ENCODE measurements at places on chromosomes 6 and 20. TPM values are rescaled to one million over a fixed set of nuclear protein-coding genes. Genes with fewer than 3 reads are reported as not detected.

The ADAM33 gene
- total RNA-seq = 71.3 TPM

The RIPOR3 gene
- total RNA-seq = 1.9 TPM

The PAK1IP1 gene
- total RNA-seq = 8.9 TPM

The TRIM38 gene
- total RNA-seq = 9.9 TPM

The SPATS1 gene
- total RNA-seq = not detected

The GRM1 gene
- 1.9 TPM for total RNA-seq

DNA sequence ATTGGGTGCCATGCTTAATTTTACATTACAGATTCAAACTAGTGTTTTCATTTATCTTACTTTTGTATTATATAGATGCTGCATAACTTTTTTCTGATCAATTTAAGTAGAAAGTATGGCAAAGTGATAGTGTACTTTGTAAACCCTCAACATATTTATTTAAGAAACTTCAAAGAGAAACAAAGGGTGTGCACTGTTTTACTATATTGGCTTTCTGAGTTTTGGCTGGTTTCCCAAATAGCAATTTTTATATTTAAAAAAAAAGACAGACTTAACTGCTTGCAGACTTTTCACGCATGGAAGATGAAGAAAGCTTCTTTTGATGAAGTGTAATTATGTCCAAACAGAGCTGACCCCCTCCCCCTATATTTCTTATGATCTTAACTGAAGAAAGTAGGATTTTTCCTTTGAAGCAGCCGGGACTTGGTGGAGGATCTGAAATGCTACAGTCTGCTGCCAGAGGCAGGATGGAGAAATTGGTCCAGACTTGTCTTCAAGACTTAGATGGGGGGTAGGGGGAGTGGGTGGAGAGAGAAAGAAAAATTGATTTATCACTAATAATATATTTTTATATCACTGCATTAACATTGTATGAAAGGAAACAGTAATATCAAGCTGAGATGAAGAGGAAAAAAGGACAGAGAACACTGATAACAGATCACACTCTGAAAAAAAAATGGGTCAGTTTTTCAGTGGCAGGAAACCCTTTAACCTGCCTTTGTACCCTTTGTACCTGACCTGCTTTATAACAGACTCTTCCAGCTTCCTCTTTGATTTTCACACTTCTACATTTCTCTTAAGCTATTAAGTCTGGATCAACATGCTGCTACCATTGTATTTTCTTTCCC is 56.0 kb upstream of the SUPT3H start:
- DNase-seq = no peak

DNA sequence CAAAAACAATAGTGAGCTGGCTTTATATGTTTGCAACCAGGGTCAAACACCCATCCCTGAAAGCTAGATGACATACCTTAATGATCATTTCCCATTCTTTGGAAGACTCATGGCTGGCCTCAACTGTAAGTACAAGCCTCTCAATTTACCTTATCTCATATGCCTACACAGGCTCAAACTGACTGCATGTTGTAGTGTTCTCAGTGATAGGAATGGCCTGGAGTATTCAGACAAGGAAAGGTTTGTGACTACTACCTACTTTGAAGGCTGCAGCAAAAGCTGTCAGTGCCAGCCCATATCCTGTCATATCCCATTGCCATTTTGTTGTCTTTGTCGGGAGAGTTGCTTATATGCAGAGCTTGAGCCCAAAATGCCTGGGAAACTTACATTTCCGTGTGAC is 205.2 kb upstream of the MOCS1 start:
- DNase-seq = no peak

GRCh38 chr20:59305908-59306655 is 5.7 kb downstream of the EDN3 start:
- DNase-seq = peak; percentile 50

DNA sequence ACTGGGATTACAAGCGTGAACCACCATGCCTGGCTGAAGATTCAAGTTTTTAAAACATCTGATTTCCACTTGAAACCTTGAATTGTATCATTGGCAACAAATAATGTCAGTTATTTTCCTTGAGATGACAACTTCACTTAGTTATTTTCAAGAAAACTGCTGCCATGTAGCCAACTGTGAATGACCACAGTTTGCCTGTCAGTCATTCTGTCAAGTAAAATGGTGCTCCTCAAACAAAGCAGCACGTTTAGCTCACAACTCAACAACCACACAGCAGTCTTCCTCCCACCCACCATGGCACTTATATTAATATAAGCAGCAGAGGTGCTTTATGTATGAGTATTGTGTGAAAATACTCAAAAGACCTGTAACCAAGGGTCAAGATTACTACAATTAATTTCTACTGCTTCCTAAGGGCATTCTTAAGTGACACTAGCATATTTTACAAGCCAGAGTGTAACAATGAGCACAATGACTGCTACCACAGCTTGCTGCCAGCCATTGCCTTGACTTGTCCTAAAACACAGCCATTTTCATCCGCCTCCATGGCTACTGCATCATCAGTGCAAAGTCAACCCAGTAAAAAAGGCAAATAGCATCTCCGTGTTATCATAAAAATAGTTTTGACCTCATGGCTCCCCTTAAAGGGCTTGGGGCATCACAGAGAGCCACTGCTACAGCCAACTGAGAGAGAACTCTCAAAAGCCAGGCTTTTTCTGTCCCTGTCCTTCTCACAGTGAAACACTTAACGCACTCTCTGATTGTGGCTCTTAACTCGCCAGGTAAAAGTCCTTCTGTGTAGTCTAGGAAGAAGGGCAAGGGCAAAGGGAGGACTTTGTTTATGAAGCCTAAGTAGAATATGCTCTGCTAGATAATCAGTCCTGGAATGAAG is 96.4 kb upstream of the TAB2 start:
- no peak for DNase-seq

GRCh38 chr20:38747495-38748096 is 664 bp upstream of the ACTR5 start:
- no peak for DNase-seq

GRCh38 chr6:164533045-164533362 is 776.4 kb downstream of the C6orf118 start:
- DNase-seq = peak; percentile 5

- peak; percentile 61 for DNase-seq
Observed at GRCh38 chr6:153023977-153024708, 21.6 kb upstream of the MTRF1L start.

GRCh38 chr6:144219056-144219685 is 66.0 kb upstream of the UTRN start:
- peak; percentile 61 for DNase-seq

- DNase-seq = no peak
Observed at GRCh38 chr6:87718662-87719433, 16.8 kb upstream of the AKIRIN2 start.

GRCh38 chr6:35248300-35248699 is 11.2 kb upstream of the ZNF76 start:
- no peak for DNase-seq

- DNase-seq = no peak
Observed at GRCh38 chr6:8013763-8014162, 50.4 kb downstream of the BLOC1S5 start.

- DNase-seq = no peak
Observed at GRCh38 chr6:90917376-90917775, 330.5 kb upstream of the MAP3K7 start.

DNA sequence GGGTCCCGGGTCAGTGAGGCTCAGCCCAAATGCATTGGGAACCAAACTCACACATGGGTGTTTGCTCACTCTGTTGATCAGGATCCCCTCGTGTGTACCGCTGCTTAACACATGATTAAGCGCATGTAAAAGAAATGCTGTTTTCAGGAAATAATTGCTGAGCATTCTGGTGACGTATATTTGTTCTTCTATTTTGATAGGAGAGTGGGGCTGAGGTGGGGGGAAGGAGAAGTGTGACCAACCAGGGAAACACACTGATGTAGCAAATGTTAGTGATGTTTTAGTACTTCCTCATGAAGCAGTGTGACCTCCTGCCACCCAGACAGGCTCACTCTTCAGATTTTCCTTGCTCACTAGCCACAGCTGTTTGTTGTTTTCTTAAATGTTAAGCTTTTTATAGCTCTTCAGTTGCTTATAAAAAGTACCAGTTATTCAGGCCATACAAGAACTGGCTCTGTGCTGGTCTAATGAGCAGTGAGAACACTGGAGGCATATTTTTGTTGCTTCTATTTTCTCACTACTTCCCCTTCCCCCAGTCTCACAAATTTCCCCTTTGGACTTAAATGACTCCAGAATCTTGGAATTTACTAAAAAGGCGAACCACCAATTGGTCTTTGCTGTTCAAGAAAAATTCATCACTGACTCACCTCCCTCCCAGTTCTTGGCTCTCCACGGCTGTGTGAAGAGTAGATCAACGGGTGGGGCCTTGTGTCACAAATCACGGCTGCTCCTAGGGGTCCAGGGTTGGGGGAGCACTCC is 79.2 kb upstream of the BACH2 start:
- no peak for DNase-seq

GRCh38 chr6:41717392-41717736 is 18.0 kb downstream of the TFEB start:
- peak; percentile 56 for DNase-seq

GRCh38 chr6:167760979-167761793 is 65.5 kb upstream of the AFDN start:
- DNase-seq = peak; percentile 81

DNA sequence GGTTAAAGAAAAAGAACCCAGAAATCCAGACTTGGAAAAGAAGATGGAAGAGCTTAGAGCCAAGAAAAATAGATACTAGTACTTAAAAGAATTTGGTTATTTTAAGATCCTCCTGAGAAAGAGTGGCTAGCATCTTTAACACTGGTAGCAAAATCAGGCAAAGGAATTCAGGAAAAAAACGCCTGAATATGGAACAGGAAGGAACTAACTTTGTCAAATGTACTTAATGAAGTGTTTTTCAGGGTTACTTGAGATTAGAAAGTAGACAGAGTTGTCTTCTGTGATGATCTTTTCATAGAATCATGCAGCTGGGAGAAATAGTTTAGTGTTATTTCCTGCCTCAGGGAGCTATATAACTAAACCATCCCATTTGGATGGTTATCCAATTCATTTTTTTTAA is 50.8 kb upstream of the SASH1 start:
- DNase-seq = no peak

GRCh38 chr6:132974122-132974521 is 159.8 kb downstream of the RPS12 start:
- no peak for DNase-seq

DNA sequence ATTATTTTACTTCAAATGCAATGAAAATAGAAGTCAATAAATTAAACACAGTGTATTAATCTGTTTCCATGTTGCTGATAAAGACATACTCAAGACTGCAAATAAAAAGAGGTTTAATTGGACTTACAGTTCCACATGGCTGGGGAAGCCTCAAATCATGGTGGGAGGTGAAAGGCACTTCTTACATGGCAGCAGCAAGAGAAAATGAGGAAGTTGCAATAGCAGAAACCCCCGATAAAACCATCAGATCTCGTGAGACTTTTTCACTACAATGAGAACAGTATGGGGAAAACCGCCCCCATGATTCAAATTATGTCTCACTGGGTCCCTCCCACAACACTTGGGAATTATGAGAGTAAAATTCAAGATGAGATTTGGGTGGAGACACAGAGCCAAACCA is 82.2 kb downstream of the GPR63 start:
- DNase-seq = no peak

GRCh38 chr6:30144811-30145210 is 8.9 kb downstream of the TRIM40 start:
- no peak for DNase-seq

DNA sequence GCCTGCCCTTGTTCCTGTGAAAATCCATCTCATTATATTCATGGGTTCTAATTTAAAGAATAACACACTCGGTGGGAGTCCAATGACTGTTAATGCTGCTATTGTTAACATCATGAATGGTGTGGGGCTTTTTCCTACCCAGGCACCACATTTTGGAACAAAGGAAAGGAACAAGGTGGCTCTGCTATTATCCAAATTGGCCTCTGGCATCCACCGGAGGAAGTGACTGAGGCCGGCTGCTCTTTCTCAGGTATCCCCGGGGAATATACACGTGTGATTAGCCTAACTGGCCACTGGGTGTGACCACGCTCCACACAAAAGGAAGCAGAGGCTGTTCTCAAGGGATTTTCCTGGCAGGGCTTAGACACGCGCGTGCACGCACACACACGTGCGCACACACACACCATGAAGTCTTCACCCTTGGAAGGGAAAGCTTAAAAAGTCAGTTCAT is 601.2 kb upstream of the ARID1B start:
- DNase-seq = no peak

GRCh38 chr6:24272553-24272952 is 85.3 kb downstream of the DCDC2 start:
- no peak for DNase-seq
